ENCODE measurements at places on chromosomes 2 and 18.
A peak's percentile ranks its signal among the peaks of the same experiment; 100 is the strongest.

DNA sequence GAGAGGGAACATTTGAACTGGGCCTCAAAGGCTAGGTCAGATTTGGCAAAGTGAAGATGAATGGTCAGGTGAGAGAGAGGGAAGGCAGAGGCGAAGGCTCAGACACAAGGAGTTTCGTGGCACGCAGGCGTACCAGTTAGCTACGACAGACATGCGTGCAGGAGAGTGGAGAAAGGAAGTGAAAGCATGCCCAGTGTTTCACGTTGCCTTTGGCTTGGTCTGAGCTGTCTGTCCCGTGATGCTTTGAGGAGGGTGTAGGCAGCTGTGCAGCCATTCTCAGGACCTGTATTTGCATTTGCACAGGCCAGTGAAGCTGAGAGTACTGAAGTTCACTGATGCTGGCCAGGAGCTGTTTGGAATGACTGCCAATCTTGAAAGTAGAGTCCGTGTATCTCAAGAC is 69.5 kb downstream of the HNRNPLL start:
- DNase-seq = no peak

DNA sequence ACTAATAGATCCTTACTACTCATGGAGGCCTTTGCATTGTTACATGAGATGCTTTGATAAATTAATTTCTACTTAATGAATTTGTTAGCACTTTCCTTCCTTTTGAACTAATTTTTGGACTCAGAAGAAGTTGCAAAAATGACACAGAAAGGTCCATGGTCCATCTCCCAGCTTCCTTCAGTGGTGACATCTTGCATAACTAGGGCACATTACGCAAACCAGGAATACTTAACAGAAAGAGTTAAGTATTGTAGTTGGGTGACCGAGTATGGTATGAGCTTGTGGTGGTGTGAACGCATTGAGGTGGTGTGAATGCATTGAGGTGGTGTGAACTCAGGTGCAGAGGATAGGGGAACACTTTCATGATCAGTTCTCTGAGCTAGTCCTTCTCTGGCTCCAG is 151.1 kb upstream of the TWIST2 start:
- DNase-seq = no peak

- no peak for DNase-seq
Measured at GRCh38 chr2:100895934-100896685, 76.2 kb downstream of the NPAS2 start.

DNA sequence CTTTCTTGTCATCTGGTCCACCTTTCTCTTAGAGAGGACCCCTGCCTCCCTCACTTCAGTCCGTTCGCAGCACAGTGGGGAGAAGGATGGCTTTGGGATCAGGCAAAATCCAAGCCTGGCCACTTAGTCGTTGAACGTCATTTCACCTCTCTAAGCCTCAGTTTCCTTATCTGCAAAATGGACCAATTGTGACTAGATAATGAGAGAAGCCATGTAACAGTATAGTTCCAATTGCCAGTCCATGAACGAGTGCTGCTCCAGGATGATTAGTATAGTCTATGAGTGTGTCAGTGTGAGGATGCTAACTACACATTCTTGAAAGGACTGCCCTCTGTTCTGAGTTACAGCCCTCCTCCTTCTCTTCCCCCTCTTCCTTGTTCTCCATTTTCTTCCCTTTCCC is 1.1 kb downstream of the INHA start:
- DNase-seq = no peak

DNA sequence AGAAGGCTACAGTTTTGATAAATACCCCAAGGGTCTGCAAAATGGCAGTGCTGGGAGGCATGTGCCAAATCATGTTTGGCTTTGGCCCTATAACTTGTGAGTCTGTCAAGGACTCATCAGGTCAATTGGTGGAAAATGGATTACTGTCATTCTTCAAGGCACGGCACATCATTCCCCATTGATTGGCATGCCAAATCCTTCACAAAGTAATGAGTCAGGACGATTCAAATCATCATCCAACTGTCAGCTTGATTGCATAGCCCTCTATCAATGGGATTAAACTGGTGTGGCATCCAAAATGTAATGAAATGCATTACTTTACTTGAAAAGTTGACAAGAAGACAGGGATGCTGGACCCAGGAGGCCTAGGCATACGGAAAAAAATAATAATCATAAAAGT is 441.6 kb upstream of the PIK3C3 start:
- DNase-seq = no peak

- DNase-seq = no peak
Measured at GRCh38 chr2:55269645-55269990, 587 bp upstream of the MTIF2 start.

GRCh38 chr2:125516496-125517109 is 1139.4 kb upstream of the GYPC start:
- no peak for DNase-seq

- DNase-seq = no peak
Measured at GRCh38 chr2:231644426-231644825, 51.8 kb downstream of the TEX44 start.

DNA sequence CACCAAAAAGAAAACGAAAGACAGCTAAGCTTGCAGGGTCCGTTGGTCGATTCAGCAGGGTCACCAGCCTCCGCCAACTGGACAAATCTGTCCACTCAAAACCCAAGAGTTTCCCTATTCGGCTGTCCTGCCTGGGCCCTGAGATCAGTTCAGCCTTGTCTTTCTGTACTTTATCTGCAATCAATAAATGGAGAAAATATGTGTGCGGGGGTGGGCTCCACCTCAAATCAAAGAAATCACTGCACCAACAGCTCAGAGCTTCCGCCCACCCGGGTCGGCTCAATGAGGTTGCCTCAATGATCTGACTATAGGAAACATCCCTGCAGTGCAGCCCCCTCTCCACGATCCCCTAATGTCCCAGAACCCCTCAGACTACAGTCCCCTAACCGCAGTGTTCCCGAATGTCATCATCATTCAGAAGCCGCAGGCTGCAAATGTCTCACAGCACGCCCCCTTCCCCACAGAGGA is 447 bp downstream of the GGCX start:
- DNase-seq = no peak

- no peak for DNase-seq
Measured at GRCh38 chr18:59928201-59928600, 28.4 kb downstream of the PMAIP1 start.

- DNase-seq = no peak
Measured at GRCh38 chr2:108267101-108267500, 21.6 kb upstream of the SULT1C2 start.

DNA sequence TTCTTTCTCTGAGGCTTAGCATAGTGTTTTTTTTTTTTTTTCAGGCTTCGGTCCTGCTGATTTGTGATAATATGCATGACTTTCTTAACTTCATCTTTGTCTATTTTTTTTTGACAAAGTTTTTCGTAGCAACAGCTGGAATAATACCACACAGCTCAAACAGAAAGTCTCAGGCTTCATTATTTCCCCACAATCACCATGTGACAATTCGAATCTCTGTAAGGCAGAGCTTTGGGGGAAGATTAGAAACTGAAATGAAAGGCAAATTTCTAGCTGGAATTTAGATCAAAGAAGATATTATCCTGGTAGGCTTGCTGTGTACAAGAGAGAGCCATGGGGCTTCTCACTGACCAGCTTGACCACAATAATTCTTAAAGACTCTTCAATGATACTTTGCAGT is 12.2 kb upstream of the CD28 start:
- DNase-seq = no peak

DNA sequence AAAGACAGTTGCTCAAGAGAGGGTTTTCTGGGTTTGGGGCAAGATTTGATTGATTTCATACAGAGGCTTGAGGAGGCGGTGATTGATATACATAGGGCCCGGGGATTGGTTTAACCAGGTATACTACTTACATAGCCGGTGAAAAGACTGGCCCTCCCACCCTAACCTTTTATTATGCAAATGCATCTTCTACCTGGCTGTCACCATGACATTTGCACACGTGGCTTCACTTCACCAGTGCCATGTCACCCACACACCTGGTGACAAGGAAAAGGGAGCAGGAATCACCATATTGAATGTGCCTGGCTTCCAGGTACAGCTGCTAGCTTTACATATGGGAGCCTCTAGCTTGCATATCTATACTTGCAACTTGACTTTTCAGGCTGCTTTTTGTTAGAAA is 9.7 kb downstream of the ERMN start:
- no peak for DNase-seq

DNA sequence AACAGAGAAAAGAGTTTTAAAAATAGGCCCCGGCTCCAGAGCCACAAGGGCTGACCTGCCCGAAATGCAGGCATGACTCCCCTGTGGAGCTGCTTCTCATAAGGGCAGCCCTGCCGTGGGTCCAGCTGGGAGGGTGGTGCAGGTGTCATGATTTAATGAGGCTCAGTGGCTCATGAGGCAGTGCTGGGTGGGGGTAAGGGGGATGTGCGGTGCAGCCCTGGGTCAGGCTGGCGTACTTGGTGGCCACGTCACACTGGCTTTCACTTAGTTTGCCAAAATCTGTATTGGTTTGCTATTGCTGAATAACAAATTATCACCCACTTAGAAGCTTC is 33.6 kb downstream of the HJURP start:
- no peak for DNase-seq

GRCh38 chr2:667332-667999 is 9.7 kb downstream of the TMEM18 start:
- DNase-seq = no peak

DNA sequence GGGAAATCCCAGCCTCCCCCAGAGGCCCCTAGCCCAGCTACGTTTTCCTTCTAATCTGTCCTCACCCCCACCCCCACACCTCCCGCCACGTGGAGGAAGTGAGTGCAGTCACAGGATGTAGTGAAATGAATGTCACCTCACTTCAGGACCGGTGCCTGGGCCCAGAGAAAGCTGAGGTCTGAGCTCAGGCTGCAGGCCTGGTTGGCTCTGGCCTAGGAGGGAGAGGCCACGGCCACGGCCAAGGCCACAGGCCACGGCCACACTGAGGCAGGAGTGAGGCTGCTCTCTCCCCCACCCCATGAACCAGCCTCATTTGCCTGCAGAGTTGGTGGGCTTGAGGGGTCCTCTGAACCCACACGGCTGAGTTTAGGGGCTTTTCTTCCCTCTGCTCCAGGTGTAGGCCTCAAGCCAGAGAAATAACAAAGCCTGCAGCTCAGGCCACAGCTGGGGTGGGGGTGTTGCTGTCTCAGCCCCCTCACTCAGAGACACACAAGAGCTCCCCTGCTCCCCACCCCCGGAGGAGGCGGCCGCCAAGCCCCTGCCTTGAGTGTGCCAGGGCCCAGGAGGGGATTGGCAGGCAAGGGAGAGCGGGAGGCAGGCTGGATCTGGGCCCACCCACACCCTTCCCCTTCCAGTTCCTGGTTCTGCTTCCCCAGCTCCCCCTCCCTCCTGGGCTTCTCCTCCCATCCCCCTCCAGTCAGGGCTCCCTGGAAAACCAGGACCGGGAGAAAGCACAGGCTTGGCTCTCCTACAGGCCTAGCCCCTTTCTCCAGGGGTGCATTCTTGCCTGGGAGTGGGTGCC is 27.0 kb downstream of the DNMT3A start:
- peak; percentile 92 for DNase-seq

GRCh38 chr2:174395969-174396630 is 570 bp downstream of the SCRN3 start:
- DNase-seq = no peak

DNA sequence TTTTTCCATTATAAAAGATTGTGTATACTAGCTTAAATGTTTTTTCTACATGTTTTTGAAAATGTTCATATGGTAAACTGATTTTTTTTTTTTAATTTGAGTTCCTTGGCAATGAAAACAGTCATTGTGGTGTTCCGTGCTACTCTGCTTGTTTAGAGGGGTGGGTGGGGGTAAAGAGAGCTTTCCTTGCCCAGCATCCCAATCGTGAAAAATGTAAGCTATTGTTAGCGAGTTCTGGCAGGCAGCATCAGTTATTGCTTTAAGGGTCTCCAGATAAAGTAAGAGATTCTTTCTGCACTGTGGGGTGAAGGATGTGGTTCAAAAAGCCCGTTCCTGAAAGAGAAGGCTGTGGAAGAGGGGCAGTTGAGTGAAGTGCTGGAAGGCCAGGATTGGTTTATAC is 118.4 kb downstream of the TANC1 start:
- DNase-seq = no peak

DNA sequence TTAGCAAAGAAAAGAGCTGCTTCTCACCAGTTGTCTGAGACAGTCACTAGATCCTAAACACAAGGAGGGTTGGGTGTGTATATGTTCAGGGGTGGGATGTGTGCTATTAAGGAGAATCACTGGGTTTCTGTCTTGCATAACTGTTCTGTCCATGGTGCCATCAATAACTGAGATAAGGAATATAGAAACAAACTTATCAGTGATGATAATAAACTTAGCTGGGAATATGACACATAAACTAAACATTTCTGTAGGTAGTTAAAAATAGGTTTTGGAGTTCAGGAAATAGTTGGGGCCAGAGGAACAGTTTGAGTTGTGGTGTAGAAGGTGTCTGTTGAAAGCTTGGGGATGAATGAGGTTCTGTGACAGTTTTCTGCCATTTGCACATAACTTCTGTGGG is 17.4 kb downstream of the NAPG start:
- DNase-seq = no peak

DNA sequence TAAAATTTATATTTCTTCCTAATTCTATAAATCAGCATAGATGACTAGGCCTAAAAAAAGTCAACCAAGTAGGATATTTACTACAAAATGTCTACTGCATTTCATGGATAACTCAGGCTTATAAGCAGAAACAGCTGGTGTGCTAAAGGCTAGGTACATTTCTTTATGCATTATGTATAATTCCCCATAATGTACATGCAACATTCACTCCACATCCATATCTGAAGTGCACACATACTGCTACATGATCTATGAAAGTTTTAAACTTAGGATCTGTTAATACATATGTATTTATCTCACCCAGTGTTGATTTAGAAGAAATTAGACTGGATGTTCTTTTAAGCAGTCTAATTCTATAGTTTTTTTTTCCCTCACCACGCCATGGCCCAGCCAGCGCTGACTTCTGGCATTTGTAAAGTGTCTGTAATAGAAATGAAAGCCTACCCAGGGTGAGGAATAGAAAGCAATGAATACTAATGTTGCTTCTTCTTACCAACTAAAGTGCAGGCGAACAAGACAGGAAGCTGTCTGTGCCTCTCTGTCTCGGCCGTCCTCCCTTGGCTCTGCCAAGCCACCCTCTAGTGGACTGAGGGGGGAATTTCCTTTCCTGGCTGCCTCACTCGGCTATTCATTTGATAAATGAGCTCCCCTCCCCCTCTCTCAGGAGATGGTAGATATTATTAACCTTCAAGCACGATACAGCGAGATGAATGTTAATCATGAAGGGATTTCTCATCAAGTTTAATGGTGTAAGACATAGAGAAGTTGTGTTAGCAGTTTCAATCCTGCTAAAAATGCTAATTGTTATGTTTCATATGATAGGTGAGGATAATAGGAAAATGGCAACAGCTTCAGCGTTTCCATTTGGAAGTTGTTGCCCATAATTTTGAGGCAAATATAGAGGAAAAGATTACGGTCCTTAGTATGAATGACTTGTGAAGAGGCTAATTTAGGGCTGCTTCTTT is 384.5 kb downstream of the MTX2 start:
- DNase-seq = no peak

Data from stimulated activated CD8-positive, alpha-beta memory T cell treated with anti-CD3 and anti-CD28 coated beads, Interleukin-2, amount 100 ng/mL, for 48 hours (primary cell).